Body of pancreas (tissue), 4 donors: ENCODE measurements at places on chromosomes 1 and 21. TPM values are rescaled to one million over a fixed set of nuclear protein-coding genes. Genes with fewer than 3 reads are reported as not detected.

GRCh38 chr21:44702973-44703730, 6.2 kb downstream of the KRTAP10-12 start:
- H3K27me3 ChIP-seq, result peaks cover 9% of the 10 kb centered on the region
- H3K4me1 ChIP-seq, result no peaks in the 10 kb centered on the region
- DNase-seq, result no peak
- H3K4me3 ChIP-seq, result no peak overlapping the region
- H3K27ac ChIP-seq, result no peak overlapping the region

- H3K4me3 ChIP-seq, result no peak overlapping the region
- no peaks in the 10 kb centered on the region for H3K27me3 ChIP-seq
- H3K36me3 ChIP-seq, result no peaks in the 10 kb centered on the region
- no peak overlapping the region for H3K27ac ChIP-seq
- peaks cover 7% of the 10 kb centered on the region for H3K4me1 ChIP-seq
- no peak for DNase-seq
These were observed 20.6 kb downstream of the XKR8 start for GRCh38 chr1:27980216-27980845.

GRCh38 chr1:9472386-9473031, 66.8 kb upstream of the SLC25A33 start:
- no peak for DNase-seq
- no peaks in the 10 kb centered on the region for H3K36me3 ChIP-seq
- H3K4me3 ChIP-seq, result no peak overlapping the region

GRCh38 chr1:87702455-87702854, 373.8 kb downstream of the LMO4 start:
- no peak overlapping the region for H3K4me3 ChIP-seq
- DNase-seq, result no peak
- no peaks in the 10 kb centered on the region for H3K4me1 ChIP-seq
- H3K27me3 ChIP-seq, result no peaks in the 10 kb centered on the region
- H3K36me3 ChIP-seq, result no peaks in the 10 kb centered on the region
- no peak overlapping the region for H3K27ac ChIP-seq

DNA sequence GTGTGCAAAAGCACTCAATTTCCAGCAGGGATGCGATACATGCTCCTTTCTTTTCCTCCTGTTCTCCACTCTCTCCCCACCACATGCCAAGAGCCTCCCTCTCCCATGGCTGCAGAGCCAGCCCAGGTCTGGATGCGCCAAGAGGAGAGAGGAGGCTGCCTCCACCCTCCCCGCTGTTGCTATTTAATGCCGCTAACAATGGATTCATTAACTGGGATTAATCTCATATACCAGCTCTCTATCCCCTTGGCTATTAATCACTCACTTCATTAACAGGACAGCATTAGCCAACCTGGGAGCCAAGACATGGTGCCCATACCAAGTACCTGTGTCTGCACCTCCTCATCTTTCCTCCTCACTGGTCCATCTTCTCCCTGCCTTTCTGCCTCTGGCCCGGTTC, 49.1 kb upstream of the SCMH1 start:
- H3K27me3 ChIP-seq, result no peaks in the 10 kb centered on the region
- H3K27ac ChIP-seq, result no peak overlapping the region
- H3K36me3 ChIP-seq, result no peaks in the 10 kb centered on the region
- DNase-seq, result no peak
- no peak overlapping the region for H3K4me3 ChIP-seq

DNA sequence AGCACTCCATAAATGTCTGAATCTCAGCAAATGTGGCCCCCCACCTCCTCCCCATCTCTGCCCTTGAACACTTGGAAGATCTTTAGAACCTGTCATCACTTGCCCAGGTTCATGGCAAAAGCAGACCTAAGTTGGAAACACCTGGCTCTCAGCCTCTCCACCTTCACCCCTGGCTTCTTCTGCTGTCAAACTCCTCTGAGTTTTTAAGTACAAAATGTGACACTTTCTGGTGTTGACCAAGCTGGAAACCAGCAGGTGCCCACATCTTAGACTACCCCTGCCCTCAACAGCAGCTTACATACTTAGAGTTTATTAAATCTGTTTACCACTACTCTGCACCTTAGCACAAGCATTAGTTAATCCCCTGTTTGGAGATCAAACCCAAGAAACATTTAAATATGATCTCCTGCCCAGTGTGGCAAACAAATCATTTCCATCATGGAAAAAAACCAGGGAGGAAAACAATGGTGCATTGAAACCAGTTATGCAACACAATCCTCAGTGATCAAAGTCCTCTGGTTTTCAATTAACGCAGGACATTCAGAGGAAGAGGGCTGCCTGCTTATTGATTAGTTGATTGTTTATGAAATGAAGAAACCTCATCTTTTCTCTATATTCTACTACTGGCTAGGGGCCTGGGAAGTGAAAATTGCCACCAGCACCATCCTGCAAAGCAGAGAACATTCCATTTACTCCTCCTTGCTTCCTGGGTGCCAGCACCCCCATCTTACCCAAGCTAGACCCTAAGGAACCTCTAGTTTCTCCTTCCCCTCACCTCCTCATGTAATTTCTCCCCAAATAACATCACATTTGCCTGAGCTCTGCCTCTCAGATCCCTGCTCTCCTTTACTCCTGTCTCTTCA, 139.4 kb upstream of the RAB4A start:
- H3K4me3 ChIP-seq, result no peak overlapping the region
- H3K36me3 ChIP-seq, result no peaks in the 10 kb centered on the region
- H3K27me3 ChIP-seq, result no peaks in the 10 kb centered on the region
- peaks cover 49% of the 10 kb centered on the region for H3K4me1 ChIP-seq

DNA sequence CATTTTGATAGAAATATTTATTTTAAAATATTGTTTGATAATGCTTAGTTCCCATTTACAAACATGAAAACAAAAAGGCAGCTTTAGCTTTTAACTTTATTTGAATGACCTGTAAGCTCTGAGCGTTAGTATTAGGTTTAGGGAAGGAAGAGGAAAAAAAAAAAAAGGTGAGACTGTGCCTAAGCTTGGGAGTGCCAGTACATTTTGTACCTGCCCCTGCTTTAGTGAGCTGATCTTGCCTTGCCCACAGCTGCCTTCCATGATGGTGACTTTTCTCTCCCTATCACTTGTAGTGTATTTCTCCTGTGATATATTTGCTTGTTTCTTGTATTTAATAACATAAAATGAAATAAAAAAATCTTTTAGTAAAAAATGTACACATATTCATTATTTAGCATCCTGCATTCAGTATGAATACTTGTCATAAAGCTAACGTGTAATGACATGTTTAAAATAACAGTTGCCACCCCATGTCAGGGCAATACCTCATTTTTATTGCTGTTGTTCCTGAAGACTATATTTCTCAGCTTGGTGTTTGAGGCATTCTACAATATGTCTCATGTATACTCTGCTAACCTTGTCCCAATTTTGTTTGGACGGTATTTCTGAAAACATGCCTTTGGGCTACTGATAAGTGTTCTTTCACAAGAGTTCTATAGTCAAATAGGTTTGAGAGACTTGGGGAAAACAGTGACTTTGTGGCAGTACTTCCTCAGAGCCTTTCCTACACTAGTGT, 76.3 kb downstream of the NEK7 start:
- no peak overlapping the region for H3K27ac ChIP-seq
- peaks cover 6% of the 10 kb centered on the region for H3K4me1 ChIP-seq
- no peak overlapping the region for H3K4me3 ChIP-seq
- H3K27me3 ChIP-seq, result no peaks in the 10 kb centered on the region
- DNase-seq, result no peak

DNA sequence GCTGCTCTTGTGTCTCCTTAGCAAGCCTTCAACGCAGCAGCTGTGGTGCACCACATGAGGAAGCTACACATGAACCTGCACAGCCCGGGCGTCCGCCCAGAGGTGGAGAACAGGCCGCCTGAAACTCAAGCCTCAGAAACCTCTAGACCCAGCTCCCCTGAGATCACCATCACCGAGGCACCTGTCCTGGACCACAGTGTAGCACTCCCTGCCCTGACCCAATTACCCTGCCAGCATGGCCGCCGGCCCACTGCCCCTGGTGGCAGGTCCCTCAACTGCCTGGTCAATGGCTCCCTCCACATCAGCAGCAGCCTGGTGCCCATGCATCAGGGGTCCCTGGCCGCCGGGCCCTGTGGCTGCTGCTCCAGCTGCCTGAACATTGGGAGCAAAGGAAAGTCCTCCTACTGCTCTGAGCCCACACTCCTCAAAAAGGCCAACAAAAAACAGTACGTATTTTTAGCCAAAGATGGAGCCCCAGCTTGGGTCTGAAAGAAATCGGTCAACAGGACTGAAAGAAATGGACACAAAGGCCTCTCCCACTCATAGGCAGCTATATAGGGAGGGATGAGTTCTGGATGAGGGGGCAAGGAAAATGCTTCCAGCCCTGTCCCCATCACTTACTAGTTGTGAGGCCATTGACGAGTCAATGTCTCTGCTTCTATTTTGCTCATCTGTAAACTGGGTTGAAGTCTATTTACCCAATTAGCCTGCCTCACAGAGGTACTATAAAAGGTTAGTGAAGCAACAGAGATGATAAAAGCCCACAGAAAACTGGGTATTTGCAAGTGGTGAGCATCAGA, 28.5 kb downstream of the CAMK1G start:
- H3K36me3 ChIP-seq, result no peaks in the 10 kb centered on the region
- no peak overlapping the region for H3K27ac ChIP-seq
- DNase-seq, result no peak
- no peaks in the 10 kb centered on the region for H3K27me3 ChIP-seq
- no peaks in the 10 kb centered on the region for H3K4me1 ChIP-seq

- H3K36me3 ChIP-seq, result no peaks in the 10 kb centered on the region
- H3K4me3 ChIP-seq, result no peak overlapping the region
- no peaks in the 10 kb centered on the region for H3K27me3 ChIP-seq
- H3K4me1 ChIP-seq, result peaks cover 11% of the 10 kb centered on the region
- DNase-seq, result no peak
These were observed 4.6 kb downstream of the PGLYRP4 start for GRCh38 chr1:153343811-153344717.

GRCh38 chr21:35478161-35479064, 429.3 kb upstream of the RUNX1 start:
- no peak for DNase-seq
- no peak overlapping the region for H3K27ac ChIP-seq
- no peaks in the 10 kb centered on the region for H3K4me1 ChIP-seq

DNA sequence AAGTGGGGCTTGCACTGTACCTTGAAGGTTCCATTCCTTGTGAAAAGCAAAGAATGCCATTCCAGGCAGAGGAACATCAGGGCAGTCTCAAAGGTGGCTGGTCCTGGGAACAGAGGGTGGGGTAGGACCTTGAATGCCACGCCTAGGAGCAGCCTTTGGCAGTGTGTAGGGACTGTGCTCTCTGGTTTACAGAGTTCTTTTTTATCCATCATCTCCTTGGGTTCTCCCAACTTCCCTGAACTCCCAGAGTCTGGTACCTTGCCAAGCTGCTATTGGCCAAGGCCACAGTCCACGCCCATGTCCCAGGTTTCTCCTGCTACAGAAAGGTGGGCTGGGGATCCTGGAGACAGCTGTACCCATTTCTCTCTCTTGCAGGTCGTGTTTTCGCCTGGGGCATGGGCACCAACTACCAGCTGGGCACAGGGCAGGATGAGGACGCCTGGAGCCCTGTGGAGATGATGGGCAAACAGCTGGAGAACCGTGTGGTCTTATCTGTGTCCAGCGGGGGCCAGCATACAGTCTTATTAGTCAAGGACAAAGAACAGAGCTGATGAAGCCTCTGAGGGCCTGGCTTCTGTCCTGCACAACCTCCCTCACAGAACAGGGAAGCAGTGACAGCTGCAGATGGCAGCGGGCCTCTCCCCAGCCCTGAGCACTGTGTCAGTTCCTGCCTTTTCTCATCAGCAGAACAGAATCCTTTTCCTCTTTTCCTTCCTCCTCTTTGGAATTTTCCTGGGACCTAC, 15.3 kb upstream of the TRNAU1AP start:
- DNase-seq, result peak; percentile 27
- no peak overlapping the region for H3K27ac ChIP-seq
- no peaks in the 10 kb centered on the region for H3K36me3 ChIP-seq
- no peak overlapping the region for H3K4me3 ChIP-seq
- H3K4me1 ChIP-seq, result no peaks in the 10 kb centered on the region

GRCh38 chr1:29893046-29893723, 656.9 kb downstream of the PTPRU start:
- H3K4me1 ChIP-seq, result no peaks in the 10 kb centered on the region
- no peaks in the 10 kb centered on the region for H3K36me3 ChIP-seq
- H3K4me3 ChIP-seq, result no peak overlapping the region
- H3K27me3 ChIP-seq, result no peaks in the 10 kb centered on the region
- H3K27ac ChIP-seq, result no peak overlapping the region

- H3K27ac ChIP-seq, result no peak overlapping the region
- DNase-seq, result no peak
- H3K4me1 ChIP-seq, result peaks cover 41% of the 10 kb centered on the region
- no peaks in the 10 kb centered on the region for H3K27me3 ChIP-seq
- H3K4me3 ChIP-seq, result no peak overlapping the region
- no peaks in the 10 kb centered on the region for H3K36me3 ChIP-seq
These were observed 85.7 kb downstream of the ITPKB start for GRCh38 chr1:226653311-226653921.

DNA sequence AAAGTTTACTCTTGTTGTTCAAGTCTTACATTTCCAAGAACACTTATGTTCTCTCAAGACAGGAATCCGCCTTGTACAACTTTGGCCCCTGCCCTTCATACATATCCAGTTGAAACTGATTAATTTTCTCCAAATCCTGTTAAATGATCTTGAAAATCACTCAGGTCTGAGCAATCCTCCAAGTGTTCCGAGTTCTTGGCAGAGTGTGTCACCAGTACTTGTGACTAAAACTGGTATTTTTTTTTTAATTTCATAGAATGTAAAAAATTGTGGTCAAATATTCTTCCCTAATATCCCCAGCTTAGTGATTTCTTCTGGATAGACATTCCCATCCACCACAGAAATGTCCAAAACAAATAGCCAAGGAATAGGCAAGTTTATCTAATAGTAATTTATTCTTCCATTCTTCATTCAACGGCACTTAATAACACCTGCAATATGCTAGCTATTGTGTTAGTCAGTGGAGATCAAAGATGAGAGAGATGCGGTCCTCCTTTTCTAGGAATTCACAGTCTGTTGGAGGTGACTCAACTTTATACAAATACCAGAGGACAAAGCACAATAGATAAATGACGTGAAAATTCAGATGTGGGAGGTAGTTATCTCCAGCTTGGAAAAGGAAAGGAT, 71.4 kb downstream of the DIRAS3 start:
- H3K36me3 ChIP-seq, result no peaks in the 10 kb centered on the region
- no peak for DNase-seq
- H3K4me1 ChIP-seq, result no peaks in the 10 kb centered on the region

- H3K27me3 ChIP-seq, result no peaks in the 10 kb centered on the region
- DNase-seq, result no peak
- no peaks in the 10 kb centered on the region for H3K4me1 ChIP-seq
- H3K4me3 ChIP-seq, result no peak overlapping the region
- H3K27ac ChIP-seq, result no peak overlapping the region
These were observed 38.3 kb downstream of the IFI44 start for GRCh38 chr1:78687914-78688313.

GRCh38 chr21:16088056-16088455, 358.3 kb downstream of the USP25 start:
- H3K4me1 ChIP-seq, result no peaks in the 10 kb centered on the region
- H3K36me3 ChIP-seq, result no peaks in the 10 kb centered on the region
- H3K27ac ChIP-seq, result no peak overlapping the region
- no peaks in the 10 kb centered on the region for H3K27me3 ChIP-seq

GRCh38 chr1:66254785-66255184, 279.2 kb upstream of the SGIP1 start:
- no peaks in the 10 kb centered on the region for H3K27me3 ChIP-seq
- no peaks in the 10 kb centered on the region for H3K36me3 ChIP-seq
- no peaks in the 10 kb centered on the region for H3K4me1 ChIP-seq
- DNase-seq, result no peak

Gene BCAN
- total RNA-seq, result not detected

Gene LCE3E
- not detected for total RNA-seq

Gene TTC34
- 0.52 TPM for total RNA-seq

Gene CDA
- total RNA-seq, result not detected

Gene ANKRD65
- 15.5 TPM for total RNA-seq

Gene RYR2
- 17.1 TPM for total RNA-seq

Gene HPCA
- not detected for total RNA-seq

Gene PFKFB2
- total RNA-seq, result 4.9 TPM

Gene CD53
- 4.9 TPM for total RNA-seq

Gene TFF2
- total RNA-seq, result 9.3 TPM

Gene ZYG11A
- not detected for total RNA-seq

Gene CR1
- total RNA-seq, result 0.33 TPM
